ENCODE measurements at places on chromosomes 1 and 21.

DNA sequence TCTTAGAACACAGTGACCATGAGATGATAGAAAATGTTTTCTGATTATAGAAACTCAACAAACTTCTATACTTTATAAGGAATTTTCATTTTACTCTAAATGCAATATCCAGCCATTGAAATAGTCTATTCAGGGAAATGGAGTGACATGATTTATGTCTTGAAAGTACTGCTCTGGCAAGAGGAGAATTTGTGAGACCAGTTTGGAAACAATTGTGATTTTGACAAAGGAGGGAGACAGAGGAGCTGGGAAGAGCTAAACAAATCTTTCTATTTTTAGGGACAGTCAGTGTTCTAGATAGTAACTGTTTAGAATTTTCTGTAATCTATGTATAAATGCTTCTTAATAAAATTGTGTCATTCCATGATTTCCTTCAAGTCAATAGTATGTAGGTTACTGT, 252.3 kb downstream of the FMN2 start:
- DNase-seq, result no peak

DNA sequence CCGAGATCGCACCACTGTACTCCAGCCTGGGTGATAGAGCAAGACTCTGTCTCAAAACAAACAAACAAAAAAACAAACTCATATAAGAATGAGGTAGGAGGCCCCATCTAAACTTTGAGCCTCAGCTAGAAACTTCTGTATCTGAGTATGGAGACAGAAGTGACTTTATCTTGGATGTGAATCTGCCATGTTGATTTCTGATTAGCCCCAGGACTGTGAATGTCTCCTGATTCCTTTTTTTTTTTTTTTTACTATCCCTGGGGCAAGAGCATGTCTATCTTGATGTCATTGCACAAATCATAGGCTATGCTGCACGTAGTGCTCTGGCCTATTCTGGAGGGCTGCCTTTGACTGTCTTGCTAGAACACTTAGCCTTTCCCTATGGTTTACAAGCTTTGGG, 211.0 kb downstream of the PTPRU start:
- DNase-seq, result no peak

DNA sequence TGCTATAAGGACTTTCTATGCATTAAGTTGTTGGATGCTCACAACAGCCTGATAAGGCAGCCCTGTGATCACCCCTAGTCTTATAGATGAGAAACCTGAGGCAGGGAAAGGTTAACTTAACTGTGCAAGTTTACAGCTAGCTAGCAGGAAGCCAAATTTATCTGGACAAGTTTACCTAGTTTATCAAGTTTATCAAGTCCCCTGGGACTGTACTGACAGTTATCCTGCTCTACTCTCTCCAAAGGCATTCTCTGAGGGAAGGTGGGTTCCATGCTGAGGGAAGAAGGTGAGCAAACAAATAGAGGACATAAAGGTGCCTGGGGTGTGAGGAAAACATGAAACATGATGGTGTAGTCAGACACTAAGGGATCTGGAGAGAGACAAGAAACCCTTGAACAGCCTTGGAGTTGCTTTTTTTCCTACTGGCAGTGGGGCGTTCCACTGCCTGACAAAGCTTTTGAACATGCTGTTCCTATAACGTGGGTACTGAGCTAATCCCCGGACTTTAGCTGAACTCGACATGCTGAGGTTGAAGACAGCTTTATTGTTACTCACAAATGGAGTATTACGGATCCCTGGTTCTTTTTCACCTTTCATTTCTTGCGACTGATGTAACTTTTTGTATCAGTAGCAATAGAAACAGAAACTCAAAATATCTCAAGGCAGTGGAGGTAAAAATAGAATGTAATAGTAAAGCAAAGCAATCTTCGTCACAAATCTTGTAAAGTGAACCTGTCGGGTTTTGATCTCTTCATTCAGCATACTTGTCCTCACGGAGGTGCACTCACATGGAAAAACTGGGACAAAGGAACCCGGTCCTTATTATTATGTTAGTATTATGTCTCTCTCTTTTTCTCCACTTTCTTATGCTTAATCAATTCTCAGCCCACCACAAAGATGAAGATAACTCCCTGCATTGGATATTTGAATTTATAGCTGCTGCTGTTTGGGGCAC, 42.4 kb upstream of the ESRRG start:
- no peak for DNase-seq

- DNase-seq, result no peak
Measured at GRCh38 chr1:184535191-184535970, 148.6 kb downstream of the C1orf21 start.

- DNase-seq, result no peak
Measured at GRCh38 chr1:30754684-30755171, 2.8 kb downstream of the LAPTM5 start.

- DNase-seq, result no peak
Measured at GRCh38 chr1:217528271-217528670, 102.6 kb downstream of the GPATCH2 start.

DNA sequence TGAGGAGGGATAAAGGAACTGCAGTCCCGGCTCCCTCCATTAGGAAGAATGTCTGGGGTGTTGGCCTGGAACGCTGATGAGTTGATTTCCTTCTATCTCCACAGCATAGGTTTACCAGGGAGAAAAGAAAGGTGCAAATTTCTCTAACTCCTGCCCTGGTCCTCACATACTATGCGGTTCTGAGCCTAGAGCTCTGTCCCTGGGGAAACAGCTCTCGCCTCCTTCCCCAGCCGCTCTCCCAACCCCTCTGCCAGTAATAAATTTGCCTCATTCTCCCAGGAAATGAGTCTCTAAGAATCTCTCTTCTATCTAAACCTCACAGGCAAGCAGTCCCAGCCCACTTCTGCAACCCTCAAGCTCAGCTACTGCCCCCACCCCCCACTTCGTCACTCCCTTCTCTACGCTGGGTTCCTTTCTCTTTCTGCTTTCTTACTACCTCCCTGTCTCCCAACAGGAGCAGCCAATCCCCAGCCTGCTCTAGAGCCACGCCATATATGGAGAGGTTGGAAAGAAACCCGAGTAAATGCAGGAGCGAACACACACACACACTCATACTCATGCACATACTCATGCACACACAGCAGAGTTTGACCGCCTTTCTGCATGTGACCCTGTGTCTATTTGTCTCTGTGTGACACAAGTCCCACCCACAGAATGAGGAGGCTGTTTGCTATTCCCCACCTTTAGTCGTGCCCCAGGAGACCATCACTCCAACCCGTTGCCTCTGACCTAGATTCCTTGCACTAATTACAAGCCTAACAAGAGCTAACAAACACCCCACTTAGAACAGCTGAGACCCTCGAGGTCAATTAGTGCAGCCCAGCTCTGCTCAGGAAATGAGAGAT, 13.4 kb downstream of the PLEKHO1 start:
- DNase-seq, result no peak

DNA sequence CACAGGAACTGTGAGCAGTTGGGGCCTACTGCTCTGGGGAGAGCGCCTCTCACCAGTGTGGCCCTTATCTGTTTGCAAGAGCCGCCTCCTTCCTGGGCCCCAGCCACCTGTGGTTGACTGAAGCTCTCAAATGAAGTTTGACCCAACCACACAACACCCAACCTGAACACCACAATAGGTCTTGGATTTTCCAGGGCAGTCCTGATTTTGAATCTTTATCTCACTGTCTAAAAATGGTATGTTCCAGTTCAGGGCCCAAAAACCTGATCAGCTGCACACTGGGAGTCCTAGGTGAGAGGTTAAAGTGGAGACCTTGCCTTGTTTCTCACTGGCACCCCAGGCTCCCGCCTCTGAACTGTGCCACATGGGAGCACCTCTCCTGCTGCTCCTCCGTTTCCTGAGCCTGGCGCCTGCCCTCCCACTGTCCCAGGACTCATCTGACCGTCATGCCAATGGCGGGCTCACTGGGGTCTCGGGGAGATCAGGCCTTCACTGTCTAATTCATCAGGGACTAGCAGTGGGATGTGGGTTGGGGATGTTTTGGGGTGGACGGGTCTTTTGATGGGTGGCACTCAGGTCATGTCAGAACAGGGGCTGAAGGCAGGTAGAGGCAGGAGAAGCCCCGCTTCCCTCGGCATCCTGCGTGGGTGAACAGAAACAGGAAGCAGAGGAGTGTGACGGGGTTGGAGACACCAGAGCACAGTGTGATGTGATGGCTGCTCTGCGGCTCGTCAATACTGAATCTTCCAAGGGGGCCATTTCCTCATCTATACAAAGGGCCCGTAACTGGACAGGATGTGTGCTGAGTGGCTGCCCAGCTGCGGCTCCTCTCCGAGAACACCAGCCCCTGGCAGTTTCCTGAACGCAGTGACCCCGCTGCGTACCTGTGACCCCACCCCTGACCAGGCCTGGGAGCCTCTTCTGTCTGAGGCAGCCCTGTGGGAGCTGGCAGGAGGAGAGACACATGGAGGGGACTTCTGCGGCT, 59.6 kb upstream of the ITPKB start:
- peak; percentile 43 for DNase-seq

DNA sequence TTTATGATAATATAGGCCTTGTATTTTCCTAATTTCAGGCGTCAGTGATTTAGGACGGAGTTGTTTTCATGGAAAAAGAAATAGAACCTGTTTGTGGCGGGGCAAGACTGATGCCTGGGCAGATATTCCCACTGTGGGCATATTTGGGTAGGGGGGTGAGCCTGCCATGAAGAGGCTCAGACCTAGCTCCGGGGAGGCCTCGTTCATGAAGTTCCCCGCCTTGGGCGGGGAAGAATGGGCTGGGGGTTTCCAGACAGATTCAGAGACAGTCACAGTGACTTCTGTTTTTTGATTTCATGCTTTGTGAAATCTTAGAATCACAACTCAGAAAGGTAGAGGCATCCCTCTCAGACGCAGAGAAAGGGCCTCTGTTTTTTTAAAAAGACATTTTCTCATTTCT, 36.1 kb downstream of the RUNX3 start:
- DNase-seq, result no peak

DNA sequence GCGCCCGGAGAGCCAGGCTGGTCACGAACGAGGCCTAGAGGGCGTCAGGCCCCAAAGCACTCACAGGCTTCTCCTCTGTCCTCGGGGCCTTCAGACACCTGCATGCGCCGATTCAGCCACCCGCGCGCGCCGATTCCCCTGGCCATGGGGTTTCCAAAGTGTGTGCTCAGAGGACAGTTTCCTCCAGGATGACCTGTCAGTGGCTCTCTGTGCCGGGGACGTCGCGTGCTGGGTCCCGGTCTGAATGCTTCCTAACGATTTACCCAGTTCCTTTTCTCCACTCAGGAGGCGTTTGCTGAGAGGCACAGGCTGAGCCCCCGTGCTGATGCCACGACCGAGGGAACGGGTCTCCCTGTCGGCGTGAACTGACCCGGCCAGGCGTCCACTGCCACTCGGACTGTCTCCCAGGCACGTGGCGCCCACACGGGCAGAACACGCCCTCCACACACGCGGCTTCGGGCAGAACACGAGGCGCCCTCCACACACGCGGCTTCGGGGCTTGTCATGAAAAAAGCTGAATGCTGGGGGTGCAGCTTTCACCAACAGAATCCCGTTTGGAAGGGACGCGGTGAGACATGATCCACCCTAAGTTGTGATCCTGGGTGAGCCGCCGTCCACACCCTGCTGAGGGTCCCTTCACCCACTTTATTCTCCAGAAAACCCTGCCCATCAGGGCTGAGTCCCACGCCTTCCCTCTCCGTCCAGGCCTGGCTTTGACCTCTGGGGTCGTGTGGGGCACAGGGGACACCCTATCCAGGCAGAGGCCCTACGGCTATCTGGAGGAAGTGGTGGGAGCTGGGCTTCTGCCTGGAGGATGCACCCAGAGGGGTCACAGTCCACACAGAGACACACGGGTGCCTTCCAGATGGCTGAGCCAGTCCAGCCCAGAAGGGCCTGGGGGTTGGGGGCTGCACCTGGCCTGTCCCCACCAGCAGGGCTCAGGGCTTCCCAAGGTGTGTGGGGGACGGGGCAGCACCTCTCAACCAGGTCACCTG, 56.1 kb downstream of the COL6A1 start:
- DNase-seq, result no peak

- peak; percentile 44 for DNase-seq
Measured at GRCh38 chr1:84998642-84999280, 1.8 kb upstream of the MCOLN2 start.

GRCh38 chr1:39672551-39672947, 642 bp upstream of the NT5C1A start:
- DNase-seq, result no peak

GRCh38 chr1:237528545-237528944, 362.2 kb downstream of the ZP4 start:
- DNase-seq, result no peak

- no peak for DNase-seq
Measured at GRCh38 chr21:28485301-28486022, 507.2 kb downstream of the LTN1 start.

DNA sequence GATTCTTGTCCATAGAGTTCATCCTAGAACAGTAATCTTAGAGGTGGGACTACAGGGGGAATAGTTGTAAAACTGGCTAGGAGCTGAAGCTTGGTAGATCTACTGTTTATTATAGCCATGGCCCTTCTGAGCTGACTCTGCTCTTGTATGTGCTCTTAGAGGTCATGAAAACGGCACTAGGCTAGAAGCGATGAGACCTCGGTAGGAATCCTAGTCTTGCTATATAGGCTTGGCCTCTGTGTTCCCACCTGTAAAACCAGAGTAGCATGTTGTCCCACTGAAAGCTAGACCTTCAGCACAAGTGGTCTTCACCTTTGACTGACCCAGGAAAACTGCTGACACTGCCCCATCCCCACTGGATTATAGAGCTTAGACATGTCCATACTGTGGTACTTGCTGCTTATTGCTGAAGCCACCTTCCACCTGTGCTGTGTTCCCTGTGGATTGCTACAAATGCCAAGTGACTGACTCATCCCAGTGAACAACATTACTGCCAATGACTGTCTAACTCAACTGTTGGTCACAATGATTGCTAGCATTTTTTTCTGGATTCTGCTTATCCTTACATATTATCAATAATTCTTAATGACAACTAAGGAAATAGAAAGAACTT, 23.0 kb upstream of the PIGC start:
- DNase-seq, result no peak

DNA sequence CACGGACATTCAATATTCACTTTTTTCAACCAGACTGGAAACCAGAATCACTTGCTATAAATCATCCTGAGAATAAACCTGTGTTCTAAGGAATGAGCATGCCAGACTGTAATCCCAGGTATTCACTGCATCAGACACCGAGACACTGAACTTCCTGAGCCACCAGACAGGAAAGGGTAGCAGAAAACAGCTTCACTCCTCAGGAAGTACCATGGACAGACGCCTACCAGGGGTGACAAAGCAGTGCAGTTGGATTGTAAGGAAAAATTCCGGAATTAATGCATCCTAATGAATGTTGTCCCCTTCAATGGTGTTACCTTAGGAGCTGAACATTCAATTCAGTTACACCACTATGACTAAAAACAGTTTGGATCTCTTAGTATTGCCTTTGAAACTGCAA, 156.1 kb downstream of the PIGK start:
- DNase-seq, result no peak
